ENCODE measurements at places on chromosomes 2 and 18.

- DNase-seq = no peak
Measured at GRCh38 chr2:181389524-181389923, 67.7 kb upstream of the ITGA4 start.

GRCh38 chr2:159131914-159132281 lies 154.6 kb downstream of the WDSUB1 start:
- no peak for DNase-seq

DNA sequence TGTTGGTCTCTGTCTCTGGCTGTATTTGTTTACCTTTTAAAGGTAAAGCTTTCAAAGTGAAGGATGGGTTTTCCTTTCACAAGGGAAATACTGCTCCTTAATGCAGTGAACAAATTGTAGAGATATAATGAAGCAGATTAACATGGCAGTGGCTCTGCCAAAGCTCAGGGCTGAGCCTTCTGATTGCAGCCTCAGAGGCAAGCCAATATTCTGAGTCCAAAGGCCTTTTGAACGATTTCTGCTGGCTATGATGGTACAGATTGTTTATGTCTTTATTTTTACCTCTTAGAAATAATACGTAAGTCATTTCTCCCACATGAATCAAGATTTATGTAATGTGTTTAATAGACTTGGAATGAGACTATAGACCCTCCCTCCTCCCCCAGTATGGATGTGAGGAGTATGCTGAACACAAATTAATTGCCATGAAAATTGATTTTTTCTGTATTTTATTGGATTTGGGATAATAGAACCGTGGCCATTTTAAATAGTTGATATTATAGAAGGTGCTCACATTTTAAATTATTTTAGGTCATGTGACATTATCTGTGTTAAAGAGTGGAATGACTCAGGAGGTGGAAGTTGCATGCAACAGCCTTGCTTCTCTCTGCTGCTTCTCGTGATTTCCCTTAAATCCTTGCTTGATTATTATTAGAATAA lies 772 bp downstream of the SCN2A start:
- no peak for DNase-seq

GRCh38 chr2:152646775-152647174 lies 70.5 kb downstream of the PRPF40A start:
- DNase-seq = no peak

DNA sequence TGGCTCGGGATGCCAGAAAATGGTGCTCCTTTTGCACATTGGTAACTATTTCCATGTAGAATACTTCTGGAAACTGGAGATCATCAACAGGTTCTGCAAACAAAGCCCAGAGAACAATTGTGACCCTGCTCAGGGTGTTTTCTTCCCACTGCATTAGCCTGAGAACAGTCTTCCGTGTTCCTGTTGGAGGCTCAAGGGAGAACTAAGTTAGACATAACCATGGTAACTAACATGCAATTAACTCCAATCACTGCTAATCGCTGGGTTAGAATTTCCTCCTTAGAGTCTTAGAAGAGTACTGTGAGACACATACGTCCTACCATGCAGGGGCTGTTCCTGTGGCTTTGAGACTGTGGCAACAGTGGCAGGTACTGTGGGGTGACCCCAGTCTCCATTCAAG lies 36.0 kb upstream of the PDIA6 start:
- DNase-seq = no peak

DNA sequence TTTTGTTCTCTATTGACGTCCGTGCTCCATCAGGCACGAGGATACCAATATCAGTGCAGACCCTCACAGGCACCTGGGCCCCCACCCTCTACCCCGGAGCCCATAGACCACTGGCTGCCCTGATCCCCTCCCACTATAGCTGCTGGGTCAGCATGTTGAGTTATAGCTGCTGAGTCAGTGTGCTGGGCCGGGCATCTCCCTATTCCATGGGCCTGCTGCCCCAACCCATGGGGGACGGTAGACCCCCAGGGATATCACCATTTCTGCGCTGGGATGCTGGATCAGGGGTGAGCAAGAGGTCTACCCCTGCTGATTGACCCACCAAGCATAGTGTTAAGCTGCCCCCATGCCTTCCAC lies 100.1 kb upstream of the ST3GAL5 start:
- DNase-seq = no peak

- DNase-seq = no peak
Measured at GRCh38 chr2:207549145-207549544, 19.4 kb downstream of the CREB1 start.

- DNase-seq = no peak
Measured at GRCh38 chr2:214737188-214737587, 72.3 kb downstream of the BARD1 start.

- DNase-seq = no peak
Measured at GRCh38 chr2:150981826-150982225, 279.8 kb downstream of the RBM43 start.

- DNase-seq = no peak
Measured at GRCh38 chr2:138499684-138500083, 1.9 kb upstream of the SPOPL start.

GRCh38 chr2:115389898-115390565 lies 947.6 kb downstream of the DPP10 start:
- DNase-seq = no peak

DNA sequence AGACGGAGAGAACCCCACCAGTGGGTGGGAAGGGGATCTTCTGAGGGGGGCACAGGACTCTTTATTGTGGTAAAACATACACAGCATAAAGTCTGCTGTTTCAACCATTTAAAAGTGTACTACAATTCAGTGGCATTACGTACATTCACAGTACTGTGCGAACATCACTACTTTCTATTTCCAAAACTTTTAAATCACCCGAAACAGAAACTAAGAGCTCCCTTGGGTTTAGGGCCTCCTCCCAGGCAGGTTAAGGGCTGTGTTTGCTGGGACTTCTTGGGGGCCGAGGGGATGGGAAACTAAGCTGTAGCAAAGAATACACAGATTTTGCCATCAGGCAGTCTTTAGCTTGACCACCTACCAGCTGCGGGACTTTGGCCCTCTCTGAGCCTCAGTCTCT lies 242.0 kb downstream of the HAUS1 start:
- no peak for DNase-seq

DNA sequence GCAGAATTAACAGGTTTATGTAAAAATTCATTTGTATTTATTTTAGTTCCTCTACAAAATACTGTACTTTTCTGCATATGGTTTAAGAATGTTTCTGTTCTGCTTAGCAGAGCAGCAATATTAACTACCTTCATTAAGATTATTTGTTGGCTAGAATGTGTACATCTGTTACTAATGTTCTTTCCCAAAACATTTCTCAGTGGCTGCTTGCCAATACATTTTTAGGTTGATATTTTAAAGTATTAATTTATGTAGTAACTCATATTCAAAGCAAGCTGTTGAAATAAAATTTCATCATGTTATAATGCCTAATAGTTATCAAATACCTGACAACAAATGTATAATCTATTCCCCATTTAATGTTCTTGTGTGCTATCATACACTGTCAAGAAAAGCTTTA lies 40.3 kb downstream of the PRKD3 start:
- DNase-seq = no peak

- DNase-seq = no peak
Measured at GRCh38 chr2:230924470-230925341, at the start of gene GPR55. TSS of gene GPR55 (minus strand) at chr2:230925242. CDS start at chr2:230910962, 14,280 bp downstream.

GRCh38 chr2:225122583-225123486 lies 80.6 kb upstream of the DOCK10 start:
- peak; percentile 7 for DNase-seq

DNA sequence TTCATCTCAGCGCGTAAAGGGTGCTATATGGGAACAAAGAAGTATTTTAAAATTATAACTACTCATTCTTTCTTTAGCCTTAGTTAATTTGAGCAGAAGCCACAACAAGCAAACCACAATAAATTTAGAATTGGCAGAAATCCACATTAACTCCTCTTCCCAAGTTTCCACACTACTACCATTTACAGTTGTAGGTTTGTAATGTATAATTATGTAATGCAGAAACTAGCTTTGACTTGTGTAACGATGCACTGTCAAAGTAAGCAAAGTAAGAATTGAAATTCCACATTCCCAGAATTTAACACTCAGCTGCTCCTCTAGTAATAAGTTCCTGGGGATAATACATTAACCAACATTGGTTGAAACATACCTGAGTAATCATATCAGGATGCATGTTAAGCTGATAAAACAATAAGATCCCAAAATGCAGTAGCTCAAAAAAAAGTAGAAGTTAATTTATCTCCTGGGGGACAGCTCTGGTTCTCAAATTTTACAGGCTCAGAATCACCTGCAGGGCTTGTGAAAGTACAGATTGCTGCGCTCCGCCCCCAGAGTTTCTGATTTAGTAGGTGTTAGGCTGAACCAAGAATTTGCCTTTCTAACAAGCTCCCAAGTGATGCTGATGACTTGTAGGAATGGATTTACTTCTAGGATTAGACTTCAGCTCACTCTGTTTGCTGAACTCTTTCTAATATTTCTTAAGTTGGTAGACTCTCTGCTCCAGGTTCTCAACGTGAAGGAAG lies 9.9 kb downstream of the GRP start:
- no peak for DNase-seq

GRCh38 chr2:47301731-47302130 lies 101.2 kb upstream of the MSH2 start:
- DNase-seq = no peak

- no peak for DNase-seq
Measured at GRCh38 chr2:225670111-225670974, 270.8 kb downstream of the NYAP2 start.

DNA sequence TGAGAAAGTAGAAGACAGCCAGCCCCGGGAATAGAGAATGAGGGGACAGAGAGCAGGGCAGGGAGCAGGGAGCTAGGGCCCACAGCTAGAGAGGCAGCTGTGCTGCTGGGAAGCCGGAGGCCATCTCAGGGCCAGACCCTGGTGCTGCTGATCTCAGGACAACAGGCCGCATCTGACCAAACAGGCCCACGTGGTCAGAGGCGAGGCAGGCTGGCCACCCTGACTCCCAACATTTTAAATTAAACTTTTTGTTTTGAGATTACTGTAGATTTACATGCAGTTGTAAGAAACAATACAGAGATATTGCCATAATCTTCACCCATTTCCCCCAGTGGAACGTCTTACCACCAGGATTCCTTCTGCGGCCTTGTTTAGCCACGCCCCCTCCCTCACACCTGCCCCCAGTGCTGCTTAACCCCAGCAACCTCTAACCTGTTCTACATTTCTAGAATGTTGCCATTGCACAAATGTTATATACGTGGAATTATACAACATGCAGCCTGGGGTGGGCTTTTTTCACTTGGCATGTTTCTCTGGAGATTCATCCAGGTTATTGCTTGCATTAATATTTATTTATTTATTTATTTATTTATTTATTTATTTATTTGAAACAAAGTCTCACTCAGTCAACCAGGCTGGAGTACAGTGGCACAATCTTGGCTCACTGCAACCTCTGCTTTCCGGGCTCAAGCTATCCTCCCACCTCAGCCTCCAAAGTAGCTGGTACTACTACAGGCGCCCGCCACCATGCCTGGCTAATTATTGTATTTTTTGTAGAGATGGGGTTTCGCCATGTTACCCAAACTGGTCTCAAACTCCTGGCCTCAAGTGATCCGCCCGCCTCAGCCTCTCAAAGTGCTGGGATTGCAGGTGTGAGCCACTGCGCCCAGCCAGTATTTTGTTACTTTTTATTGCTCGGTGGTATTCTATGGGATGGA lies 48.6 kb upstream of the GPR17 start:
- DNase-seq = no peak

- DNase-seq = peak; percentile 82
Measured at GRCh38 chr2:64654063-64654811, 524 bp upstream of the SERTAD2 start.

- no peak for DNase-seq
Measured at GRCh38 chr2:100411841-100412292, 5.6 kb downstream of the CHST10 start.

Data from thyroid gland (tissue), 4 donors.